ENCODE measurements at places on chromosomes 4 and X.

DNA sequence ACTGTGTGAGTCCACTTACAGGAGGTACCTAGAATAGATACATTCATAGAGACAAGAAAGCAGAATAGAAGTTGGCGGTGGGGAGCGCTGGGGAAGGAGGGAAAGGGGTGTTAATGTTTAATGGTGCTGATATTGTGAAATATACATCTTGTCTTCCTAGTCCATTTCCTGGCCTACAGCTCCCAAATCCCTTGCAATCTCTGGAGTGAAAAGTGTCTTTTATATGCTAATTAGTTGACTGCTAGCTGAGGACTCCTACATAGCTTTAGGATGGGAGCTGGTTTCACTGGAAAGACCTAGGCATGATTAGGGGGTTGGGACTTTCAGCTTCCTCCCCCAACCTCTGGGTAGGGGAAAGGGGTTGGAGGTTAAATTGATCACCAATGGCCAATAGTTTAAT lies 36.0 kb downstream of the FUNDC1 start:
- no peak for DNase-seq

GRCh38 chr4:142098380-142098779 lies 462.0 kb downstream of the IL15 start:
- DNase-seq = no peak

- no peak for DNase-seq
Observed at GRCh38 chr4:107834241-107834794, 9.6 kb downstream of the SGMS2 start.

- DNase-seq = no peak
Observed at GRCh38 chr4:173522951-173523395, 7.1 kb downstream of the HAND2 start.

DNA sequence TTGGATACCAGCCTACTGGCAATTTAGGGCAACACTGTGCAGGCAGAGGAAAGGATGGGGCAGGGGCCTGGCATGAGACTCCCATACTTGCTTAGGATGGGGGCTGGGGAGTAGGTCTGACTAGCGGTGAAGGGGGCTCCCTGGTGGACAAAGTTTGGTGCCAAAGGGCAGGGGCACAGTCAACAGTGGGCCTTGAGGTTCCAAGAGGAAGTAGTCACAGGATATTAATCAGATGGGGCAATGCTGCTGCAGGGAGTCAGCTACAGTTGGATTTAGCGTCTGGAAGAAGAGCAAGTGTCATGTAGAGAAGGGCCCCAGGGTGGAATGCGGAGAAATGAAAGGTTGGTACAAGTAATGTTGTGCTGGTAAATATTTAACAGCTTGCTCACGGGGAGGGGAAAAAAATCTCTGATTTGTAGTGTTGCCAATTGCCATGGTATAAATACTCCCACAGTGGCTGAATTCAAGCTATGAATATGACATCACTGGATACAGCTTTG lies 139.4 kb downstream of the PJA1 start:
- DNase-seq = no peak

- DNase-seq = no peak
Observed at GRCh38 chr4:133600008-133600407, 450.9 kb downstream of the PCDH10 start.

GRCh38 chrX:67585401-67585800 lies 41.6 kb downstream of the AR start:
- DNase-seq = no peak

- DNase-seq = no peak
Observed at GRCh38 chr4:174358410-174358809, 74.7 kb downstream of the CEP44 start.

DNA sequence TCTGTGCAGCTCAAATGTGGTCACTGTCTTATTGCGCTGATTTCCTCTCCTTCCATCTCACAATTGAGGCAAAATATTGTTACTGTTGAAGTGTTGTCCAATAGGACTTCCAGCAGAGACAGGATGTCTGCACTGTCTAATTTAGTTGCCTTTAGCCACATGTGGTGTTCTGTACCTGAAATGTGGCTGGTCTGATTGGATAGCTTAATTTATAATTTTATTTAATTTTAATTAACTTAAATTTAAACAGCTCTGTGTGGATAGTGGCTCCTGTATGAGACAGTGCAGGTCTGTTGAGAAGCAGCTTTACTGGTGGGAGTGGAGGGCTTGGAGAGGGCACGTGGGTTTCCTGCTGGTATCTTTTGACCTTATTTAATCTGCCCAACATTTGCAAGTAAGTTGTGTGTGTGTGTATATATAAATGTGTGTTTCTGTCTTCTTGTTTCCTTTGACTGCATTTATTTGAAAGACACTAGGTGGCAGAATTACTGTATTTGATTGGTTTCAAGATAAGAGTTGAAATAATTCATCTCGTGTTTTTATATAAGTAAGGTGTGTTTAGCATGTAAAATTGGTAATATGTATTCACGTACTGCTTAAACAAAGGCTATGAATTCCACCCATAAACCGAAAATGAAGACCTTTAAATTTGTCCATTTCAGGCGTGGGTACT lies 55.3 kb upstream of the MSANTD1 start:
- DNase-seq = no peak

DNA sequence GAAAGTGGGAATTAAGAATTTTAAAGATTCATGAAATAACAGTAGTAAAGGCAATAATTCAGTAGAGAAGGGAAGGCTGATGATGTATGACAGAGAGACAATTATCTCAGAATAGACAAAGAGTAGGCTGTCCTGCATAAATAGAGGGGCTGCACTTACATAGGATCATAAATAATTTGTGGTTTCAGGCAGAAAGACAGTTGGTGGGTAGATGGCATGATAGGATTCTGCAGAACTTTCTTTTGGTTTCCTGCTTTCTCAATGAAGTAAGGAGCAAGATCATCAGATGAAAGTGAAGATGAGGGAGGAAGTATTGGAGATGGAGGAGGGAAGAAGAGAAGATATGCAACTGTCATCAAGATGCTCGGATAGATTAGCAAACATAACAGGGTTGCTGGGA lies 604.9 kb upstream of the ZFP42 start:
- DNase-seq = no peak

Data from GF-D8 (cell line).